ENCODE measurements at places on chromosomes 2 and 18. TPM values are rescaled to one million over a fixed set of nuclear protein-coding genes. Genes with fewer than 3 reads are reported as not detected.

DNA sequence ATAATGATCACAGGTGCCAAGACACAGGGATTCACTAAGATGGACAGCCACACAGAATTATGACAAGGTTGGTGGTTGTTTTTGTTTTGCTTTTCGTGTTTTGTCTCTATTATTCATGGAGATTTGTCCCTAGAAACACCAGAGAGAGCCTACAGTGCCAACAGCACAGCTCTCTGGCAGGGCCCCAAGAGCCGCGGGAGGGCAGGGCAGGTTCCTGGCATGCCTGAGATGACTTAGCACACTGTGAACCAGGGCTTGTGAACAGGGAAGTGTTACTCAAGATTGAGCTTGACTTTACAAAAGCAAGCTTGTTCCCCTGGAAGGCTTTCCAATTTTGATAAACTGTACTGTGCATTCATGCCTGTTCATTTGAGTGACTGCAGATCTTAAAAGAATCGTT, 437.4 kb upstream of the SALL3 start:
- no peak for DNase-seq

GRCh38 chr2:120809609-120810440, 74.2 kb downstream of the GLI2 start:
- DNase-seq, result no peak

- no peak for DNase-seq
Observed at GRCh38 chr2:145807968-145808367, 1288.0 kb upstream of the ZEB2 start.

DNA sequence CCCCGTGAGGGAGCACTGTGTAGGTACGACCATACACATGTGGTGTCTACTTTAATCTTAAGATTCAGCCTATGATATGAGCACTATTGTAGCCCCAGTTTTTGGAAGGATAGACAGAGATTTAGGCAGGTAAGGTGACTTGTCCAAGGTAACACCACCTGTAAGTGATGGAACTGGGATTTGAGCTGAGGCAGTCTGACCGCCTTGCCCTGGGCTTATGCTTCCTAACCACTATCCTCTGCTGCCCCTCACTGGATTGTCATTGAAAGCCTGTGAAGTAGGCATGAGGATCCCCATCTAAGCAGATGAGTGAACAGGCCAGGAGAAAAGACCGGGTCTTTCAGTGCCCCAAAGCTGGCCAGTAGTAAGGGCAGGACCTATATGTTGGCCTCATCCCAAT, 343.8 kb downstream of the CYRIA start:
- DNase-seq, result no peak

LAMA1 gene
- total RNA-seq, result not detected

GRCh38 chr2:102301867-102302362, 9.4 kb upstream of the IL1RL1 start:
- peak; percentile 42 for DNase-seq

GRCh38 chr2:152221839-152222238, 46.3 kb upstream of the STAM2 start:
- no peak for DNase-seq

GRCh38 chr2:128027278-128027800, 520 bp downstream of the SAP130 start:
- peak; percentile 100 for DNase-seq

FSHR gene
- total RNA-seq, result not detected

- DNase-seq, result peak; percentile 66
Observed at GRCh38 chr2:105800953-105801635, 56.4 kb downstream of the NCK2 start.

- no peak for DNase-seq
Observed at GRCh38 chr2:128603411-128603924, 284.8 kb upstream of the HS6ST1 start.

DNA sequence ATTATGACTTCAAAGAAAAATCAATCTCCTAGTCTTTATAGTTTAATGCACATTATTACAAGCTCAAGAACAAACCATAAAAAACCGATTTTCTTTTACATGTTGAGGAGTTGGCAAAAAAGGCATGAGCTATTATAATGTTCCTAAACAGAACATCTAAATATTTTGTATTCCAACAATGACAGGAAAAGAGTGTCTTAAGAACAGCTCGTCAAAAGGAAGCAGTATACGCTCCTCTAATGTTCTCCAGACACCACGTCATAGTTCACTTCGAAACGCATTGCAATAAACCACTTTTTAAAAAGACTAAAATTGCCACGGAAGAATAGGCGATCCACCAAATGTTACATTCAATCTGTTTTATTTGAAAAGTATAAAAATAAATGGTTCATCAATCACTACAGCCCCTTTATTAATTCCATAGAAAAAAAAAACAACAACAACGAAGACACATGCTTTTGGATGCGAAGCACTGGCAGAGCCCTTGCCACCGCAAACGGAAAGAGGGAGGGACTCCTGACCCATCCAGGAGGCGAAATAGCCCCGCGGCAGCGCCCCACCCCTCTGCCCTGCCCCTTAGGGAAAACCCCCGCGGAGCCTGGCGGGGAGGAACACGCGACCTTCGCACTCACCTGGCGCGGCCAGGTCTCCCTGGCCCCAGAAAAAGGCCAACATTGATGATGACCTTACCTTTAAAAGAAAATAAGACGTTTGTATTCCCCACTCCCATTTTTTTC, 45.8 kb downstream of the MBP start:
- DNase-seq, result no peak

GRCh38 chr2:234840336-234840735, 111.5 kb upstream of the SH3BP4 start:
- no peak for DNase-seq

ARHGAP15 gene
- 41.4 TPM for total RNA-seq

TM4SF20 gene
- total RNA-seq, result not detected

- DNase-seq, result no peak
Observed at GRCh38 chr2:224195925-224196571, 157.0 kb upstream of the SERPINE2 start.

TGFA gene
- 0.35 TPM for total RNA-seq

GRCh38 chr2:46315103-46315890, 18.1 kb downstream of the EPAS1 start:
- DNase-seq, result no peak

DNA sequence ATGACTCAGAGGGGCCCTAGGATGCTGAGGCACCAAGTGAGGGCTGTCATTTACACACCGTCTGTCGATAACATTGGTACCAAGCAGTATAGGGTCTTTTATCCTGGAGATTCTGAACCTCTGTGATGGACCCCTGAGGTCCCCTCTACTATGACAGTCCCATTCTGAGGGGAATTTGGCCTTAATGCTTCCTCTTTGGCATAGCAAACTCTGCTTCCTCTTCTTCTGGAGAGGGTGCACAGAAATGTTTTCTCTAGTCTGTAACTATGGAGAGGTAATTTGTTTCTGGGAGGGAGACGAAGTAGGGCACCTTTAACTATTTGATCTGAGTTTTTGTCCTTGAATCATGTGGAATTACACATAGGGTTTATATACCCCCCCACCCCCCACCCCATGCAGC, 44.8 kb downstream of the INPP4A start:
- no peak for DNase-seq

GRCh38 chr18:49612515-49613033, 50.7 kb downstream of the LIPG start:
- DNase-seq, result no peak

- DNase-seq, result no peak
Observed at GRCh38 chr2:165401285-165401852, 68.1 kb upstream of the CSRNP3 start.

GRCh38 chr2:64398516-64399129, 55.3 kb upstream of the LGALSL start:
- DNase-seq, result no peak

DNA sequence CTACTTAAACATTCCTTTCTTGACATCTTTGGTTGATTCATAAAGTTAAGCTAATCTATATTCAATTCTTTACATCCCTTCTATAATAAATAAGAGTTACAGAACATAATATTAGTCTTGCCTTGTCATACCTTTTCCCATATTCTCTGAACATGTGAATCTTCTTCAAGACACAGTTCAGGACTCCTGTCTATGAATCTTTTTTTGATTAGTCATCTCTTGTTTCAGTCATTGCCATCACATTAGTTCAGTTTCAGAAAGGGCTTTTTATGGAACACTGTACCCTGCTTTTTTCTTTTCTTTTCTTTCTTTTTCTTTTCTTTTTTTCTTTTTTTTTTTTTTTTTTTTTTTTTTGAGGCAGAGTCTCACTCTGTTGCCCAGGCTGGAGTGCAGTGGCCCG, 181.2 kb downstream of the UBE2E3 start:
- no peak for DNase-seq

KRTCAP3 gene
- 4.0 TPM for total RNA-seq

- DNase-seq, result no peak
Observed at GRCh38 chr2:231241755-231242507, 43.5 kb downstream of the ARMC9 start.

MAPK4 gene
- not detected for total RNA-seq

ALK gene
- total RNA-seq, result not detected

DNA sequence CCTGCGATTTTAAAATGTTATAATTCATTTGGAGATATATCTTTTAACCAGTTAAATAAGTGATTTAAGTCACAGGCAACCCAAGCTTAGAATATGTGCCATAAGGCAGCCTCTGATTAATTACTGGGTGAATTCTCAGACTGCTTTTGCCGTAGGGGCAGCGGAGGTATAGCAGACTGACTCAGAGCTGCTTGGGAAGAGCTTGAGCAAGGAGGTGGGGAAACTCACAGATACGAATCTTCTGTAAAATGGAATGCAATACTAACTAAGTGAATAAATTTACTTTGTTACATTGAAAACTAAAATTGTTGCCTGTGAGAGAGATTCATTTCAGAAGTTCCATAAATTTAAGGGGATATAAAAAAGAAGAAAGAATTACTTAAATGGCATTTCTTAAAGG, 115.4 kb downstream of the KYNU start:
- no peak for DNase-seq

- no peak for DNase-seq
Observed at GRCh38 chr2:135573620-135574019, 42.3 kb downstream of the R3HDM1 start.

- no peak for DNase-seq
Observed at GRCh38 chr2:33307659-33308270, 168.7 kb upstream of the RASGRP3 start.

SERPINB13 gene
- total RNA-seq, result not detected

DNA sequence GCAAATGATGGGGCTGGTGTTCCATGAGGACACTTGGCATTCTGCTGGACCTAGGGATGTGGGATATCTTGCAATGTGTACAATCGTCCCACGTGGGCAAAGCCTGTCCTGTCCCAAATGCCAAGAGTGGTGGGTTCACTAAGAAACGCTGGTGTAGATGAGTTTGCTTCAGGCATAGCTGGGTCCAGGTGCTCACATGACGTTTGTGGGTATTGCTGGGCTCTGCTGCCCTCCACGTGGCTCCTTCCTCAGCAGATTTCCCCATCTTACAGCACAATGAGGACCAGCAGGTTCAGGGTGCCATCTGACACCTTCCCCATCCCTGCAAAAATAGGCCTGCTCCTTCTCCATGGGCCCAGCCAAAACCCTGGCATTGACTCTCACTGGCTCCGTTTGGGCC, 105.9 kb downstream of the SEPTIN10 start:
- DNase-seq, result no peak

GRCh38 chr2:143117225-143117624, 12.0 kb upstream of the ARHGAP15 start:
- no peak for DNase-seq

GRCh38 chr2:68643011-68643873, at the start of gene PROKR1:
Gene PROKR1, plus strand, starts transcription at chr2:68643579. Its CDS starts 2,243 bp downstream, at chr2:68645822.
- DNase-seq, result no peak

DNA sequence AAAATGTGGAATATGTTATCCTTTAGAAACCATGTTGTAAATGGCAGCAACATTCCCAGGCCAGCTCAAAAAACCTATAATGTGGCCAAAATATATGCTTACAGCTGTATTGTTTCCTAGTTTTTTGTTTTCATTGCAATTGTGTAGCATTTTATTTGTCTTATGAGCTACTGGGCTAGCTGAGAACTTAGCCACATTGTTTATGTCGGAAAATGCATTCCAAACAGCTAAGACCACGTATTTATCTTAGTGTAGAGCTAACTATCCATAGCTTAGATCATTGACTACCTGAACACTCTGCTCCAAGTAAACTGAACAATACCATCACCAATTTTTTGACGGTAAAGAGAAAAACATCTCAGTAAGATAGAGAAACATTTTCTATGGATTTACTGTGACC, 38.4 kb downstream of the METAP1D start:
- no peak for DNase-seq

DNA sequence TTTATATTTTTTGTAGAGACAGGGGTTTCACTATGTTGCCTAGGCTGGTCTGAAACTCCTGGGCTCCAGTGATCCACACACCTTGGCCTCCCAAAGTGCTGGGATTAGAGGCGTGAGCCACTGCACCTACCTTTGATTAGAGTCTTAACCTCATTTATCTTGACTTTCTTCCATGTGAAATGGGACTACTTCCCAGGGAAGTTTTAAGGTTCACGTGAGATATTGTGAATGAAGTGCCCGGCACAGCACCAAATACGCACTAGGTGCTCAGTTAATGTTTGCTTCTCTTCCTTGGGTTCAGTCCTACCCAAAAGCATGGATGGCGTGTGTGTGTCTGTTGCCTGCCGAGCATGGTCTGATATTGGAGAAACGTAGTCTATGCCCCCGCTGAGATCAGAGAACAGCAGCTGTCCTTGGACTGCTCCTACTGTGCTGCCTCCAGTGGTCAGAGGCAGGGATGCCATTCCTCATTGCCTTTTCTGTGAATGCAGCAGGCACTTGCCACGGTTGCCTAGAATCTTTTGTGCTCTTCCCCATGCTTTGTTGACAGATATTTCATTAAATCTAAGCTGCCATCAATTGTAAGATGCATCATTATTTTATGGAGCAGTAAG, 12.3 kb upstream of the TFCP2L1 start:
- DNase-seq, result no peak

TTL gene
- 45.9 TPM for total RNA-seq

GRCh38 chr2:133171393-133172004, 396.8 kb downstream of the NCKAP5 start:
- no peak for DNase-seq

- no peak for DNase-seq
Observed at GRCh38 chr18:43160509-43160908, 45.0 kb upstream of the RIT2 start.

SOCS6 gene
- 1.2 TPM for total RNA-seq

DNA sequence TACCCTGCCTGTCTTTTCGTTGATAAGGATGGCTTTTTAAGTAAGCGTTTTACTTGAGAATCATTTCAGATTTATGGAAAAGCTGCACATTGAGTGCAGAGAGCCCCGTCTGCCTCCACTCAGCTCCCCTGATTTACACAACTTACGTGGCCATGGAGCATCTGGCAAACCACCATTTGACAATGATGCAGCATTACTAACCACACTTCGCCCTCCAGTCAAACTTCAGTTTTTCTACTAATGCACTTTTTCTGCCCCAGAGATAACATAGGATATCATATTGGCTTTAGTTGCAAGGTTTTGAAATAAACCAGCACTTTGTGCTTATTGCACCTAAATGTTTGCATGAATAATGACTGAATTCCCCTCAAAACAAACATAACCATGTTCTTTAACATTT, 165.1 kb upstream of the TPO start:
- DNase-seq, result no peak

GRCh38 chr2:240952496-240953246, 45.7 kb upstream of the SNED1 start:
- peak; percentile 36 for DNase-seq

GRCh38 chr2:85748039-85748734, 5.6 kb upstream of the ATOH8 start:
- no peak for DNase-seq
